ENCODE measurements at places on chromosomes 1 and 21.

DNA sequence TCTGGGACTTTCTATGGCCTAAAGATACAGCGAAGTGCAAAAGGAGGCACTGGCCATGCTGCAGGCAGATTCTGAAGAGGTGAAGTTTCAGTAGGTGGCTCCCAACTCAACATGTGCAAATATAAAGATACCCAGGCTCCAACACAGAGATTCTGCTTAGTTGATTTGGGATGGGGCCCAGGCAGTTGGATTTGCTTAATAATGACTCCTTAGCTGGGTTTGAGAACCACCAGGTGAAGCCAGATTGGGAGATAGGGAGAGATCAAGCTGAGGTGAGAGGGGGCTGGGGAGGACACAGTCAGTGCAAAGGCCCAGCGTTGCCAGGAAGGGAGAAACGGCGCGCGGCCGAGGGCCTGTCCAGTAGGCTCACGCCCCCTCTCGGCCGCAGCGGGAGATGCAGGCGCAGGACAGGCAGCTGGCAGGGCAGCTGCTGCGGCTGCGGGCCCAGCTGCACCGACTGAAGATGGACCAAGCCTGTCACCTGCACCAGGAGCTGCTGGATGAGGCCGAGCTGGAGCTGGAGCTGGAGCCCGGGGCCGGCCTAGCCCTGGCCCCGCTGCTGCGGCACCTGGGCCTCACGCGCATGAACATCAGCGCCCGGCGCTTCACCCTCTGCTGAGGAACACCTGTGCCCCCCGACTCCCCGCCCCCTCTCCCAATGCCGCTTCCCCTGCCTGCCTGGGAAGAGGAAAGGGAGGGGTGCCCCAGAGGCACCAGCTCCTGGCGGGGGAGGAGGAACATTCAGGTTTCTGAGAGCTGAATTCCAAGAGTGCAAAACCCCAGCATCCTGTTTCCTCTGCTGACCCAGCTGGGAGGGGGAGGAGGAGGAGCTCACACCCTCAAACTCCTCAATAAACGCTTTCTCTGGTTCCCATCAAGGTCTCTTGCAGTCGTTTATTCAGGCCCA is 1.2 kb downstream of the FAM167B start:
- peak; percentile 57 for DNase-seq

DNA sequence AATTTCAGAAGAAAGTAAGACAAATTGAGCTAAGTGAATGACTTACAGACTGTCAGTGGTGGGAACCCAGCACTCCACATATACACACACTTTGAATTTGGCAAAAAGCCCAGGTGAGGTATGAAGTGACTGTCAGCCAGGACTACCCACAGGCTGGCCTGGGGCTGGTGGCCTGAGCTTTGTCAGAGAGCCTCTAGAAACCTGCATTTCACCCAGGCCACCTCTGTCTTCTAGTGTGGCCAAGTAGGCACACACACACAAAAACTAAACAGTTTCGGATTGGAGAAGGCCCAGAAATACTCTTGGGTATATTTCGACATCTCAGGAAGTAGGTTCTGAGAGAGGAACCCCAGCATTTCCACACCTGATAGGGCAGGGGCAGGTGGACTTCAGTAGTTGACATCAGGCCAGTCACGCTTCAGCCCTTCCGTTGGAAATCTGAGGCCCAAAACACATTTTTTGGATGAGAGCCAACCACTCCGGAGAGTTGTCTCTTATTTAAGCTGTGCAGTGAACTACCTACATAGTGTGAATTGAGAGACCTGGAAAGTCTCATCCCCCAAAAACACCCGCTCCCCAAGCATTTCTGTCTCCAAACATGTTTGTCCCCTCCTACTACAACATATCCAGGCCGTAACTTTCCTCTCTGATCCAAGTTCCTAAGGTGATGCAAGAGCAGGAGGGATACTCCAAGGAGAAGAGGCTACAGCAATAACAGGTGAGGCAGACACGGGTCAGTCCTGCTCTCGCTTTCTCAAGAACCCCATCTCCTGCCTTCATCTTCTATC is 167.2 kb upstream of the PROX1 start:
- DNase-seq: no peak

GRCh38 chr21:16034446-16035190 is 304.8 kb downstream of the USP25 start:
- no peak for DNase-seq

- DNase-seq: no peak
These were observed 76.2 kb upstream of the CD34 start for GRCh38 chr1:207987164-207987563.

DNA sequence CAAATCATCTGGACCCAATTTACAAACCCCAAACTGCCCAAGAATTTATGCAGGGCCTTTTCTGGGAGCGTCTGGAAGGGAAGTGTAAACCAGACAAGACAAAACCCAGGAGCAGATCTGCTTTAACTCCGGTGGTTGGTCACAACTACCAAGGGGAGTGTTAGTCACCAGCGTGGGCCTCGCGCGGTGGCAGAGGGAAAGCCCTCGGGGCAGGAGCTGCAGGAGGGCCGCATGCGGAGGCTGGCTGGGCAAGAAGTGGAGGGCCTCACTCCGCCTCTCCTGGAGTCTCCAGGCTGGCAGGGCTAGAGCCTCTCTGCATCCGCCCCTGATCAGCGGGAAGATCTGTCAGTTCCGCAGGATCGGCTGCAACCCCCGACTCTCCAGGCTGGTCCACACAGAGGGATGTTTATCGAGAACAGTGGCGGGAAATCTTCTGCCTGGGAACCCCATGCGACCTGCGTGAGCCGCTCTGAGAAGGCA is 2.0 kb downstream of the COL24A1 start:
- DNase-seq: peak; percentile 86

- no peak for DNase-seq
These were observed 121.1 kb downstream of the LACTBL1 start for GRCh38 chr1:22851517-22851916.

- DNase-seq: no peak
These were observed 4.2 kb downstream of the B3GALT6 start for GRCh38 chr1:1236176-1236763.

DNA sequence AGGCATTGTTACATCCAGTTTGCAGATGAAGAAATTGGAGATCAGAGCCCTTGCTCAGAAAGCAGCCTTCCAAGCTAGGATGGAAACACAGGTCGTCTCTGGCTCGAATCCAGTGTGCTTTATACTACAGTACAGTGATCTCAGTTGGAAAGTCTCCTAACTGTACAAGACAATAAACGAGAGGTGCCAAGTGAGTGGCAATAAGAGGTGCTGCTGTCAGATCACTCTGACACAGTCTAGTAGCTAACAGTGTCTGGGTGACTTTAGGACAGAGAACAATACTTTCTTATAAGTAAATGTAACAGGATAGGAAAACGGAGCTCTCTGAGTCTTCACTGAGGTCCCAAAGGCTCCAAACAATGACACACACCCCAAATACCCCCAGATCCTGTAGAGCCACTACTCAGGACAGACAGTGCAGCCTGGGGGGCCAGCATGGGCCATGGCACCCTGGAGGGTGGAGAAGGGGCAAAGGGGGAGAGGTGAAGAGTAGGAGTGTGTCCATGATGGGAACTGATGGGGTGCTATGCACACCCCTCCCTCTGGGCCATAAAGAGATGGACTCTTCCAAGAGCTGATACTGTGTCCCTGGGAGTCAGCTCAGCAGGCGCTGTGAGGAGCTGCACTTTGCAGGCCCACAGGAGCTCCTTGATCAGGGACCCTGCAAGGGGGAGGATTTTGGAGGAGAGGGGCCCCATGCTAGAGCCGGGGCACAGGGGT is 3.3 kb downstream of the SH3BGR start:
- DNase-seq: no peak

GRCh38 chr1:193807208-193807607 is 620.8 kb upstream of the B3GALT2 start:
- DNase-seq: no peak

- no peak for DNase-seq
These were observed 53.2 kb upstream of the SOD1 start for GRCh38 chr21:31606081-31606874.

- peak; percentile 37 for DNase-seq
These were observed 47.0 kb downstream of the KIF26B start for GRCh38 chr1:245201827-245202226.

- no peak for DNase-seq
These were observed 158.9 kb downstream of the ST6GALNAC5 start for GRCh38 chr1:77026135-77026534.

DNA sequence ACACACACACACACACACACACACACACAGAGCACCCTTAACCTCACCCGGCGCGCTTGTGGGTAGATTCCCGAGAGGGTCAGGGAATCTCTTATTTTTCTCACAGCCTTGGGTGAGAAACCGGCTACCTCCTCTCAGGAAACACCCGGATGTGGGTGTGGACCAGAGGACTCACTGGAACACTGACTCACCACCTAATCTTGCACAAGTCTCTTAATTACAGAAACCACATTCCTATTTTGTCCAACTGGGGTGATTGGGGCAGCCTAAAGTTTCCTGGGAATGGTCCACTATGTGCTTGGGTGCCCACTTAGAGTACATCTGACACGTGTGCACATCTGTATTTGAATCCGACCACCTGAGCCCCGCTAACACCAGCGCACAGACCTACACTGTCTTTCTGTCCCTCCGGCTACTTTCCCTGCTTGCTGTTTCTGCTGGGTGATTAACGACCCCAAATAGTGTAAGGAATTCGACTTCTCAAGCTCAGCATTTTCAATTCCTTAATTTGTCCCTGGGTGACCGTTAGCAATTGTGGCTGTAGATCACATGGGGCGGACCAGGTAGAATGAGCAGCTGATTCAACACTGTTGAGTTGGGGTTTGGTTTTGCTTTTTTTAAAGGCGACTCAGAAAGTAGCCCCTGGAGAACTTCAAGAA is 14.0 kb upstream of the TBX15 start:
- DNase-seq: peak; percentile 94

- DNase-seq: peak; percentile 90
These were observed 110.5 kb downstream of the NGF start for GRCh38 chr1:115227346-115228082.

DNA sequence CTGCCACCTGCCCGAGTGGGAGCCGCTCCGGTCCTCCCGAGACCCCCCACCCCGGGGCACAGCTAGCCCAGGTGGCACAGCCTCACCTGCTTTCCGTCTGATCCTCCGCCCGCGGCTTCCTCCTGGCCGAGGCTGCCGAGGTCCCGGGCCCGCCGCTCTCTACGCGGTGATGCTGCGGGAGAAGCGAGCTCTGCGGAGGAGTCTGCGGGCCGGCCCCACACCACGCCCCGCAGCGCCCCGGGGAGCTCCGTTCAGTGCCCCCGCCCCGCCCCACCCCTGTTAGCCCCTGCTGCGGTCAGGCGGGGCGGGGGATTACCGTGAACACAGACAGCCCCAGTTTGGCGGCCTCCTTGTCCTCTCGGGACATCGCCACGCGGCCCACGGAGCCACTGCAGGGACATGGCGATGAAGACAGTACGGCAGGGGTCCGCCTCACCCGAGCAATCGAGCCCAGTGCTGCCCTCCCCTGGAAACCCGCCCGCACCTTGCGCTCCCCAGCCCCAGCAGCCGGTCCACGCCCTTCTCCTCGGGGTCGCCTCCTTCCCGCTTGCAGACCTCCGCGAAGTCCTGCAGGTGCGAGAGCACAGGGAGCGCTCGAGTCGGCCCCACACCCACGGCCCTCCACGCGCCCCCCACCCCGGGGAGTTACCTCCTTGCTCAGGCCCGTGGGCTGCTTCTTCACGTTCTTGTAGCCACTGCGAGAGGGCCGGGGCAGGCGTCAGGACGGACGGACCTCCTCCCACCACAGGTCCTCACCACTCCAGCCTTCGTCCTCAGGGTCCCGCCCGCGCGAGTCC is 933 bp downstream of the C1orf35 start:
- DNase-seq: no peak

DNA sequence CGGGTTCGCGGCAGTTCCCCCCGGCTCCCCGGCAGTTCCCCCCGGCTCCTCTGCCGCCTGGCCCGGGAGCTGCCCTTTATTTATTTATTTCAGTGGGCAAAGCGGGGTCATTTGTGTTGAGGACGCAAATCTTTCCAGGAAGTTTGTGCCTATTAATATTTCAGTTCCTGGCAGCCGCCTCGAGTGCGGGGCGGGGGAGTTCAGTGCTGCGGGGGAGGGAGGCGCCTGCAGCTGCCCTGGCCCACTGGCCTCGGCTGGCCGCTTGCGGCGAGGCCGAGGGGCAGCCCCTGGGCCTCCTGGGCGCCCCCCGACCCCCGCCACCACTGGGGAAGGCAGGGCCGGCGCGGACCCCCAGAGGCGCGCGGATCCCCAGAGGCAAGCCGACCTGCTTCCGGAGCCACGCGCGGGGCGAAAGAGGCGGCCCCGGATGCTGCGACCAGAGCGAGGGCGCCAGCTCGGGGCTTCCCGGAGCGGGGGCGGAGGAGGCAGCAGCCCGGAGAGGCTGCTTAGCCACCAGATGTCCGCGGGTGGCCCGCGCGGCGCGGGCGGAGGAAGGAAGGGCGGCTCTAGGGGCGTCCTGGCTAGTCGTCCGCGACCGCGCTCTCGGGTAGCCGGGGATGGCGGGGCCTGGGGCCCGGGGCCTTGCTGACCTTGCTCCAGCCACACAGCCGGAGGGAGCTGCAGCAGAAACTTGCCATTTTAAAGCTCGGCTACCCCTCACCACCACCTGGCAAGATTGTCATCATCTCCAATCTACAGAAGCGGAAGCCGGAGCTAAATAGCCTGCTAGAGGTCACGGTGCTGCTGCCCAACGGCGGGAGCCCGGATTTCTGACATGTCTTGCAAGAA is 48.0 kb downstream of the H3-3A start:
- peak; percentile 38 for DNase-seq

- DNase-seq: no peak
These were observed 23.7 kb upstream of the SLC2A5 start for GRCh38 chr1:9093091-9093490.

GRCh38 chr1:226097866-226098625 is 35.5 kb downstream of the H3-3A start:
- DNase-seq: peak; percentile 86

DNA sequence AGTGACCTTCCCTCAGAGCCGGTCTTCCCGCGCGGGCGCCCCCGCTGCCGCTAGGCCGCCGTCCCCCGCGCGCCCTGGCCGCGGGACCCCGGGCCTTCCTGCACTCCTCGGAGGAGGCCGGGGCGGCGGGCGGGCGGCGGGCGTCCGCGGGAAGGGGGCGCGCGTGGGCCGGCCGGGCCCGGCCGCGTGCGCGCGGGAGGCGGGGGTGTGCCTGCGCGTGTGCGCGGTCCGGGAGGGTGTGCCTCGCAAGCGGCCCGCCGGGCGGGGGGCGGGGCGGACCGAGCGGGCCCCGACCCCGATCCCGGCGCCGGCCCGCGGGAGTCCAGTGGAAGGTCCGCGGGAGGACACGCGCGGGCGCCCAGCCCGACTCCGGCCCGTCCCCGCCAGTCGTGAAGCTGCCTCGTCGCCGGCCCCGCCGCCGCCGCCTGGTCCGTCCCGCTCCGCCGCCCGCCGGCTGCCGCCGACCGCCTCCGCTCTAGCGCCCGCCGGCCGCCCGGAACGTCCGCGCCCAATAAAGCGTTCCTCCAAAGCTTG is 438 bp downstream of the MRPS6 start:
- DNase-seq: peak; percentile 26

- peak; percentile 11 for DNase-seq
These were observed 44.3 kb upstream of the HPDL start for GRCh38 chr1:45282351-45282750.

DNA sequence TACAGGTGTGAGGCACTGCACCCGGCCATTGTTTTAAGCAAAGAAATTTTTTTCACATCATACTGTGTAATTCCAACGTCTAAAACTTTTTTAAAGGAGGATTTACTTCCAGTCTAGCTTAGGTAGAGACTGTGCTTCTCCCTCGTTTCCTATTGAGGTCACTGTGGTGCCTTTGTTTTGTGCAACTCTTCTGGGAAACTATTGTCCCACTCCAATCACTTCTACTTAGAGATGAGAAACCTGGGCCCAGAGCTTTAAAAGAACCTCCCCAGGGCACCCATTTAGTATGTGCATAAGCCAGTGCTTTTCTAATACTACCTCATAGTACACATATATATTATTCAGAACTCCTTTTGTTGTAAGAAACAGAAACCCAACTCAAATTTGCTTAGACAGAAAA is 120.0 kb upstream of the ZNF644 start:
- no peak for DNase-seq

- peak; percentile 98 for DNase-seq
These were observed 132.8 kb downstream of the TNFSF18 start for GRCh38 chr1:172917972-172918371.

All from AG10803 (cell line).